ENCODE measurements at places on chromosomes 6 and 20. TPM values are rescaled to one million over a fixed set of nuclear protein-coding genes. Genes with fewer than 3 reads are reported as not detected.

C4A gene
- 1.3 TPM for total RNA-seq

SLC35F1 gene
- total RNA-seq = not detected

APOM gene
- total RNA-seq = 3.2 TPM

DAAM2 gene
- 0.02 TPM for total RNA-seq
